Epithelial cell of alveolus of lung (primary cell): ENCODE measurements at places on chromosomes 1 and 21. TPM values are rescaled to one million over a fixed set of nuclear protein-coding genes. Genes with fewer than 3 reads are reported as not detected.

The SH2D2A gene
- total RNA-seq: 0.32 and 2.1 TPM in 2 replicates

The TEDDM1 gene
- total RNA-seq: not detected in 2 replicates

The KCTD3 gene
- total RNA-seq: 26.9 and 44.8 TPM in 2 replicates

The UBL4B gene
- not detected in 2 replicates for total RNA-seq

The RBBP4 gene
- total RNA-seq: 83.0 and 139 TPM in 2 replicates

The KRTAP19-1 gene
- total RNA-seq: not detected in 2 replicates

The FNDC7 gene
- total RNA-seq: 0.13 TPM in 1 of 2 replicates, not detected in the other

The PODN gene
- 0.39 and 8.6 TPM in 2 replicates for total RNA-seq

The ANKRD45 gene
- 0.52 and 0.64 TPM in 2 replicates for total RNA-seq

The PIGR gene
- not detected in 2 replicates for total RNA-seq

The RIMKLA gene
- total RNA-seq: 0.13 TPM in 1 of 2 replicates, not detected in the other
